ENCODE measurements at places on chromosomes 12 and 14. TPM values are rescaled to one million over a fixed set of nuclear protein-coding genes. Genes with fewer than 3 reads are reported as not detected.

The LBHD2 gene
- total RNA-seq, result not detected

The NRXN3 gene
- 3.5 TPM for total RNA-seq

The MFAP5 gene
- 21.2 TPM for total RNA-seq

The RNF212B gene
- total RNA-seq, result not detected

The LHX5 gene
- total RNA-seq, result not detected

The ANHX gene
- total RNA-seq, result not detected

The SYNDIG1L gene
- 0.32 TPM for total RNA-seq

The PARP11 gene
- 2.3 TPM for total RNA-seq

DNA sequence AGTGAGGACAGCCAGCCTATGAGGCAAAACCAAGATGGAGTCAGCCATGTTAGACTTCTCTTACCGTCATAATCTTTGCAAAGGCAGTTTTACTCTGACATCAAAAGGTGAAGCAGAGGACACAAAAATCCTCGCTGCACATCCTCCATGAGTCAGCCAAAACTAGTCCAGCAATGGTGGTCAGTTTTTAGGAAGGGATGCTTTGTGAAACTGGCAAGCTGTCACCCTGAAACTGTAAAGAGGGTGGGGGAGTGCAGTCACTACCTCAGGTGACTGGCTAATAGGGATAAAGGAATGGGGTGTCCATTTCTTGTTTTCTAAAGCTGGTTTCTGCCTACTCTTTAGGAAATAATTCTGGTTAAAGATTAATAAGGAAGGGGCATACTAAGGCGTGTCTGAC is 5.4 kb upstream of the CIPC start:
- no peak for DNase-seq

DNA sequence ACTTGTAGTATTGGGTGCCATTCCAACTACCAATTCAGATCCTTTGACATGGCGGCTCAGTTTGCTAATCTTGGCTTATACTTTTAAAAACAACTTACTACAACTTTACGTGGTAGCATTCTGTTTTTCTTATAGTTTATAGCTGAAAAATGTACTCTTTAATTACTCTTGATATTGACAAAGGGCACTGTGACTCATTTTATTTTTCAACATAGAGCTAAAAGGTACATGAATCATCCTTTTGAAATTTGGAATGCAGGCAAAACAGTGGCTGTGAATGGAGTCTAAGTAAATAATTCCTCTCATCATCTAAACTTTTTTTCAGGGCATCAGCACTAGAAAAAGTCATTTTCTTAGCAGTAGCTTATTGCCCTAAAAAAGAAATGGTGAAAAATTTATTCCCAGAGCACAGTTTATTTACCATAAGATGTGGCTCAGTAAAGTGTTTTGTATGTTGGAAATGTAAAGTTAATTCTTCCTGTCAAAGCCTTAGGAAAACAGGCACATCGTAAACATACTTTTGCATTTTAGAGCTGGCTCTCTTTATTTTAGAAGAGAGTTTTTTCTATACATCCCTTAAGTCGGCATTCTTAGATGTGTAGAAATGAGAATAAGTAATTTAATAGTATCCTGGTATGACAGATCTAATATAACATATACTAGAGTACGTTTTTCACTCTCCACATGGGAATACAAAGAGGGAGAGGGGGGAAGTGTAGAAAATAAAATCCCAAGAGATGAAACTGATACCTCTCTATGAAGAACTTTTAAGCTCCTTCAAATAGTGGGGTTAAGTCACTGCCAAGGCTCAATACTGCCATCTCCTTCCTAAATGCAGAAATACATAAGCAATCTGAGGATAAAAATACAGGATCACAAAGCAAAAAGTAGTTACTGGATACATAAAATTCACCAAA is 55.2 kb downstream of the SLC25A21 start:
- DNase-seq, result no peak

- no peak for DNase-seq
Observed at GRCh38 chr12:55670276-55670675, 33.6 kb downstream of the OR10P1 start.

- DNase-seq, result no peak
Observed at GRCh38 chr12:15806826-15807225, 17.6 kb upstream of the EPS8 start.

- DNase-seq, result no peak
Observed at GRCh38 chr14:102195446-102195845, 55.7 kb downstream of the WDR20 start.

DNA sequence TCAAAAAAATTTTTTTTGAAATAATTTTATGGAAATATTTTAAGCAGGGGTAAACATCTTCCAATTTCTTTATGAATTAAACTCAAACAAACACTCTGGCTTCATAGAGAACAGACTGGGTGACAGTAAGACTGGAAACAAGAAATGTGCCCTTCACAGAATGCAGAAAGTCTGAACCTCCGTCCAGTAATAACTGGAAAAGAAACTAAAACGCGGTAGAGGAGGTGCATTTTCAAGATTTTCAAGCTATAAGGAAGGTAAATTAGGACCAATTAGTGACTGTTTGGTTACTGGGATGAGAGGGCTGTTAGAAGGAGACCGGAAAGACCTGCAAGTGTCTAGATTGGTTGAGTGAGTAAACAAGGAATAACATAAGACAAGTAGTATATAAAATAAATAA is 245.7 kb downstream of the CEP128 start:
- DNase-seq, result no peak

DNA sequence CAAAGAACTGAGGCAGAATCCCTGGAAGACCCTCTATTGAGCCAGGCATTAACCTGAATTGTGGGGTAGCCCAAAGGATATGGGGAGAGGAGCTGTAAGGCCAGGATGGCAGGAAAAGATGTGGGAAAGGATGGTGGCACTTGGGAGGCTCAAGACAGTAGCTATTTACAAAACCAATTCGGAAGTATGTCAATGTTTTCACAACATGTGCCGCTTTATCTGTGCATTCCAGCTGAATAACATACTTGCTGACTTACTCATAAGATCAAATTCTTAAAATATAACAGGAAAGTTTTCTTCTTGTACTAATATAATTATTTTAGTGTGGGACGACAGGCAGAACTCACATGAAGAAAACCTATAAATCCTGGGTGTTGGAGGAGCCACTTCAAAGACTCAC is 10.6 kb downstream of the BBS10 start:
- DNase-seq, result no peak

- DNase-seq, result no peak
Observed at GRCh38 chr12:109785854-109786253, 47.3 kb downstream of the TRPV4 start.

DNA sequence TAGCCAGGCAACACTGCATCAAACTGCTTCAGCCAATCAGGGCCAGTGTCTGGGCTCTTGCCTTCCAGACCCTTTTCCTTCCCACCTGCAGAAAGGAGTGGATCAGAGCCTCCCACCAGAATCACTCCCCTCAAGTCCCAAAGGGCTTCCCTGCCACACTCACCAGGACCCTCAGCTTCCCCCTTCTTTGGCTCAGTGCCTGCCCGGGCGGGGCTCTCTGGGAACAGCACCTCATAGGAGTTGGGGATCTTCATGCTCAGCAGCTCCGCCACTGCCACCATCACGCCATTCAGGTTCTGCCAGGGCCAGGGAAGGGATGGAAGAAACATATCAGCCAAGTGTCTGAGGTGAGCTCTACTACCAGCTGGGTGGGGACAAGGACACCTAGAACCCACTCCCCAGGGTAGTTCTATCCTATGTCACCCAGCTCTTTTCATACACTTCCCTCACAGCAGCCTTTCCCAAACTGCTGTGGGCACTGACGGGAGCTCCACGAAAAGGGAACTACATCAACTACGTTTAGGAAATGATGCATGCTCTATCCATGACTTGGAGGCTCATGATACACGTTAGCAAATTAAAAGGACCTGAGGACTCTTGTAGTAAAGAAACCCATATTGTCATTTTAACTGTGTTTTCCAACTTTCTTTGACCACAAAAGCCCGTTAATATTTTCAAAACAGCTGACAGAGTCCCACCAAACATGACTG is 9.4 kb upstream of the PRKAG1 start:
- DNase-seq, result peak; percentile 63

- DNase-seq, result no peak
Observed at GRCh38 chr14:100882026-100882967, 21.2 kb downstream of the RTL1 start.

- DNase-seq, result no peak
Observed at GRCh38 chr12:53862831-53863230, 75.8 kb upstream of the HOXC13 start.

DNA sequence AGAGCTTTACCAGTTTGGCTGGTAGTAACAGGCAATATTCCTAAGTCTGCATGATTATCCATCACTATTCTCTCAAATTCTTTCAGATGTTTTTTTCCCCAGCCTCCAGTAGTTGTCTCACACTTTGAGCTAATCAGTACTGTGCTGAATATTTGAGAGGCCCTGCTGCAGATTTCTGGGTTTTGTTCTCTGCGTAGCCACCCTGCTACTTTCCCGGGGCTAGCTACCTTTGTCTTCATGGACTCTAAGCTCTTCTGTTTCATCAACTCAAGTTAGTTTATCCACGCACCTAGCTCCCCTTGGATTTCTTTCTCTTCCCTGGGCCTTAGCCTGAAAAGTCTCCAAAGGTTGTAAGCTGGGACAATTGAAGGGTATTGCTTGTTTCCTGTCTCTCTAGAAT is 73.0 kb downstream of the FUT8 start:
- DNase-seq, result no peak

- DNase-seq, result no peak
Observed at GRCh38 chr14:50452296-50452695, 55.6 kb upstream of the CDKL1 start.

DNA sequence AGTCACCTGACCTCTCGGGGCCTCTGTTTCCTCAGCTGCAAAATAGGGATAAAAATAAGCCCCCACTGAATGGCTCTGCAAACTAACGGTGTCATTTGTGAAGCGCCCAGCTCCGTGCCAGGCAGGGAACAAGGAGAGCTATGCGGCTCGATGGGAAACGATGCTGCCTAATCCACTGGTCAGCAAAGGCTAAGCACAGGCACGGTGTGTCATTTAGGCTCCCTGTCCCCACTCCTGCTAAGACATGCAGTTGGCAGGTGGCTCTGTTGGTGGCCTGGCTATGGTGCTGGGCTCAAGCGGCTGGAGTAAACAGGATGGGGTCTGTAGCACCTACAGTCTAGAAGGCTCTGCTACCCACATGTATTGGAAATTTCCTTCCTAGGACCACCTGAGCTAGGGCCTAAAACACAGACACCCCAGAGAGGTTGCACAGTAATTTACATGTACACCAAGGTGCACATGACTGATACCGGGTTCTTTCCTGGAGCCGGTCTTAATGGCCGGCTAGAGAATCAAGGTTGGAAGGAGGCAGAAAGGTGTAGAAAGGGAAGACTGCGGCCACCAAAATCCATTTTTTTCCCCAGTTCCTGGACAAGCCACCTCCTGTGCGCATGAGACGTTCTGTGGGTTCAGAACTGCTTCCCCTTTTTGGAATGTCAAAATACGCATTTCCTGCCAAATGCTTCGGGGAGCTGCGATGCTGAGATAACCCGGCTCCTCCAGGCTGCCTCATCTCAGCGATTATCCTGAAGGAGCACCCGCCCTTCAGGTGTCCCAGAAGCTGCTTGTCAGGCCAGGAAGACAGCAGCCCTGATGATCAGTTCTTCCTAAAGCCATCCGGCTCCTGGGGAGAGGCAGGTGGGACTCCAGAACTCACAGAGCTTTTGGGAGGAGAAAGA is 1.0 kb downstream of the CACNA2D4 start:
- no peak for DNase-seq

GRCh38 chr14:68714991-68715924 is 77.6 kb downstream of the ZFP36L1 start:
- no peak for DNase-seq

GRCh38 chr14:103546652-103547454 is 15.6 kb downstream of the BAG5 start:
- DNase-seq, result peak; percentile 90

GRCh38 chr14:77562681-77563080 is 53.8 kb downstream of the SPTLC2 start:
- no peak for DNase-seq

DNA sequence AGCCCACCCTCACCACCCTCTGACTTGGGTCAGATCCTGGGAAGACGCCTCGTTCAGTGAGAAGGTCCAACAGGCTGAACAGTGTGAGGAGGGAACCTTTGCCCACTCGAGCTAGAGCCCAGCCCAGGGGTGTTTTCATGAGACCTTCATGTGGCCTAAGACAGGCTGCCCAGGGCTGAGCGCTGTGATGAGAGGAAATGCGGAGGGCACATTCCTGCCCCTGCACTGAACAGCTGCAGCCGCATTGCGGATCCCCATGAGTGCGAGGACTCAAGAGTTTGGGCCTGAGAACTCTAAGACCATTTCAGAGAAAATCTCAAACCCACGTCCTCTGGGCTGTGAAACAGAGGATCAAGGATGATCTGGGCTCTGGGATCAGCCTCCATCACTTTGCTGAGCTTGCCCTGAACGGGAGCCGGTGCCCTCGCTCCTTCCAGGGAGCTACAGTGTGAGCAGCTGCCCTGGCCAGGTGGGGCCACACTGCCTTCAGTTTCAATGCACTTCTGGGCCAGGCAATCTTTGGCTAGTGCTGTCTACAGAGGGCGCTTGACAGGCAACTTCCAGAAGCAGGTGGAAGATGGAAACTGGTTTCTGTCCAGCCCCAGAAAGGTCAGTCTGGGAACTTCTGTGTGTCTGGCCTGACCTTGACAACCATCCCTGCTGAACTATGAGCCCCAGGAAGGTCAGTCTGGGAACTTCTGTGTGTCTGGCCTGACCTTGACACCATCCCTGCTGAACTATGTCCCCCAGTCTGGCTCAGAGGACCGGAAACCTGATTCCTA is 43.5 kb upstream of the P2RX7 start:
- DNase-seq, result no peak

- no peak for DNase-seq
Observed at GRCh38 chr12:28086521-28087155, 103.6 kb upstream of the CCDC91 start.

- DNase-seq, result no peak
Observed at GRCh38 chr14:22520796-22521195, 68.2 kb downstream of the DAD1 start.

- DNase-seq, result no peak
Observed at GRCh38 chr12:48331399-48331798, 19.3 kb downstream of the ZNF641 start.

DNA sequence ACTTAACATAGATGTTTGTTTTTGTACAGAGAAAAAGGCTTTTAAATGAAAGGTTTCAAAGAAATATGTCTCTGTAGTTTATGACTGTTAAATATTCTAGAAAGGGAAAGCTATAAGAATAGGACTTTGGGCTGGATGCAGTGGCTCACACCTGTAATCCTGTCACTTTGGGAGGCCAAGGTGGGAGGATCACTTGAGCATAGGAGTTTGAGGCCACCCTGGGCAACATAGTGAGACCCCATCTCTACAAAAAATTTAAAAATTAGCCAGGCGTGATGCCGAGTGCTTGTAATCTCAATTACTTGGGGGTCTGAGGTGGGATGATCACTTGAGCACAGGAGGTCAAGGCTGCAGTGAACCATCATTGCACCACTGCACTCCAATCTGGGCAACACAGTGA is 11.4 kb downstream of the GPX2 start:
- DNase-seq, result no peak

GRCh38 chr12:117064049-117064448 is 35.2 kb downstream of the TESC start:
- no peak for DNase-seq

- DNase-seq, result no peak
Observed at GRCh38 chr14:81633496-81633895, 99.8 kb upstream of the SEL1L start.

All from suprapubic skin (tissue), 4 donors.